ENCODE measurements at places on chromosomes 11 and 22. TPM values are rescaled to one million over a fixed set of nuclear protein-coding genes. Genes with fewer than 3 reads are reported as not detected.
A peak's percentile ranks its signal among the peaks of the same experiment; 100 is the strongest.

GRCh38 chr11:211741-212140 lies 4.2 kb downstream of the RIC8A start:
- H3K27ac ChIP-seq = no peak overlapping the region
- H3K4me1 ChIP-seq = peaks cover 15% of the 10 kb centered on the region
- DNase-seq = no peak
- no peak overlapping the region for H3K4me3 ChIP-seq
- H3K36me3 ChIP-seq = peaks cover 33% of the 10 kb centered on the region
- H3K27me3 ChIP-seq = no peaks in the 10 kb centered on the region

- H3K27me3 ChIP-seq = no peaks in the 10 kb centered on the region
- no peak overlapping the region for H3K27ac ChIP-seq
- DNase-seq = no peak
- no peak overlapping the region for H3K4me3 ChIP-seq
- no peaks in the 10 kb centered on the region for H3K4me1 ChIP-seq
- H3K36me3 ChIP-seq = peaks cover 57% of the 10 kb centered on the region
These were observed 66.7 kb downstream of the CEP164 start for GRCh38 chr11:117394221-117394925.

GRCh38 chr11:64831411-64831891 lies 13.0 kb downstream of the CDC42BPG start:
- no peaks in the 10 kb centered on the region for H3K36me3 ChIP-seq
- H3K27me3 ChIP-seq = no peaks in the 10 kb centered on the region
- H3K27ac ChIP-seq = no peak overlapping the region
- no peak for DNase-seq

GRCh38 chr22:36493690-36494110 lies 12.3 kb upstream of the TXN2 start:
- H3K27ac ChIP-seq = peak overlapping the region; percentile 52
- peaks cover 34% of the 10 kb centered on the region for H3K36me3 ChIP-seq
- H3K4me1 ChIP-seq = peaks cover 7% of the 10 kb centered on the region

GRCh38 chr22:30380011-30380410 lies 7.2 kb downstream of the RNF215 start:
- DNase-seq = no peak
- H3K36me3 ChIP-seq = no peaks in the 10 kb centered on the region
- peaks cover 3% of the 10 kb centered on the region for H3K4me1 ChIP-seq
- no peak overlapping the region for H3K4me3 ChIP-seq

DNA sequence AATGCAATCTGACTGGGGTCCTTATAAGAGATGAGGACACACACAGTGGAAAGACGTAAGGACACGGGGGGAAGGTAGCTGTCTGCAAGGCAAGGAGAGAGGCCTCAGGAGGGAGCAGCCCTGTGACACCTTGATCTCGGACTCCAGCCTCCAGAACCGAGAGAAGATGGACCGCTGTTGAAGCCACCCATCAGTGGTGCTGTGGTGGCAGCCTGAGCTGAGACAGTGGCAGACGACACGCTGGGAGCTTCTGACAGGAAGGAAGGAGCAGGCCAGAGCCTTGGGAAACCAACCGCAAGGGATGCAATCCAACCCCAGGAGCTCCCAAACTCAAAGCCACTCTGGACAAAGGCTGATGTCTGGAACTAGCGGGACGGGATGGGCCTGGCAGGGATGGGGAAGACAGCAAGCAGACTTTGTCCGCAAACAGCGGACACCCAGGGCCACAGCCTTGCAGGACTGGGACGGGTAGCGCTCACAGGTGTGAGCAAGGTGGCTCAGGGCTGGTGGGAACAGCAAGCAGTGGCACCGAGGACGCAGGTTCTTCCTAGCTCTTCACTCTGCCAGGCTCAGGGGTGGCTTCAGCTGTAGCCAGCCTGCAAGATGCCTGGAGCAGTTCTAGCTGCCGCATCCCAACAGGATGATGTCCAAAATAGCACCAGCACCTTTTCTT lies 10.9 kb downstream of the LTO1 start:
- no peak overlapping the region for H3K4me3 ChIP-seq
- no peak overlapping the region for H3K27ac ChIP-seq
- no peak for DNase-seq
- H3K36me3 ChIP-seq = peaks cover 9% of the 10 kb centered on the region
- H3K4me1 ChIP-seq = peaks cover 3% of the 10 kb centered on the region

DNA sequence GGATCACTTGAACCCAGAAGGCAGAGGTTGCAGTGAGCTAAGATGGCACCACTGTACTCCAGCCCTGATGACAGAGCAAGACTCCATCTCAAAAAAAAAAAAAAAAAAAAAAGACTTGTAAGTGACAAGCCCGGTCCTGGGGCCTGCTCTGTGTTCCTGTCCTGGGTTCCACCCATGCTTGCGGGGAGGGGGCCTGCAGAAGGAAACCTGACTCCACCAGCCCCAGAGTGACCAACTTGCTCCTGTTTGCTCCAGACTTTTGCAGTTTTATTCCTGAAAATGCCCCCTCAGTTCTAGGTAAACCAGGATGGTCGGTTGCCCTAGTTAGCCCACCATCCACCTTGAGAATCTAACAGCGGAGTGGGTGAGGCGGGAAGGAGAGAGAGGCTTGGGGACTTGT lies 10.1 kb upstream of the LRP5 start:
- H3K27me3 ChIP-seq = peaks cover 4% of the 10 kb centered on the region
- H3K27ac ChIP-seq = no peak overlapping the region
- DNase-seq = no peak
- no peaks in the 10 kb centered on the region for H3K36me3 ChIP-seq
- peaks cover 1% of the 10 kb centered on the region for H3K4me1 ChIP-seq

DNA sequence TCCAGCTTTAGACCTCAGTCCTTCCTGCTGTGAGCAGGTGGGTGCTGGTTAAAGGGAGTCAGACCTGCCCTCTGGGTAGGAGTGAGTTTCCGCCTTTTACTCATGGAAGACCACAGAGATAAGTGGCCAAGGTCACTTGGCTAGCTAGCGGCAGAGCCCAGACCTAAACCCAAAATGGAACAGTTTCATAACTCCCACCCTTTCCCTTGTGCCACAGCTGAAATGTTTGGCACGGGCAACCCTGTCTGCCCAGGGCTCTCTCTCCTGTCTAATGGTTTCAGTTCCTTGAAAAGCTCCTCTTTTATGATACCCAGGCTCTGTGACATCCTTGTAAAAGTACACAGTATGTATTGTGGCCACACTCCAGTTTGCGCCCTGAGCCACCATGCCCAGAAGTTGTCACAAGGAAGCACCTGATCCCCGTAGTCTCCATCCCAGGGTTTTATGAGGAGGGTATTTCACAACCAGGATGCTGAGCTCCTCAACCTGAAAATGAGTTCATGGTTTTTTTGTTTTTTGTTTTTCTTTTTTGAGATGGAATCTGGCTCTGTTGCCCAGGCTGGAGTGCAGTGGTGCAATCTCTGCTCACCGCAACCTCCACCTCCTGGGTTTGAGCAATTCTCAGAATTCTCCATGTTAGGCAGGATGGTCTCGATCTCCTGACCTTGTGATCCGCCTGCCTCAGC lies 5.1 kb downstream of the MB start:
- H3K27me3 ChIP-seq = peaks cover 16% of the 10 kb centered on the region
- DNase-seq = no peak
- no peaks in the 10 kb centered on the region for H3K36me3 ChIP-seq
- no peak overlapping the region for H3K4me3 ChIP-seq
- H3K27ac ChIP-seq = no peak overlapping the region

GRCh38 chr11:133844217-133844616 lies 1.1 kb downstream of the SPATA19 start:
- H3K4me3 ChIP-seq = no peak overlapping the region
- peaks cover 23% of the 10 kb centered on the region for H3K27me3 ChIP-seq
- H3K27ac ChIP-seq = no peak overlapping the region
- DNase-seq = no peak
- H3K4me1 ChIP-seq = no peaks in the 10 kb centered on the region
- H3K36me3 ChIP-seq = no peaks in the 10 kb centered on the region

- no peaks in the 10 kb centered on the region for H3K4me1 ChIP-seq
- DNase-seq = no peak
- H3K4me3 ChIP-seq = no peak overlapping the region
- H3K27me3 ChIP-seq = no peaks in the 10 kb centered on the region
These were observed 26.6 kb downstream of the PARVA start for GRCh38 chr11:12403997-12404350.

DNA sequence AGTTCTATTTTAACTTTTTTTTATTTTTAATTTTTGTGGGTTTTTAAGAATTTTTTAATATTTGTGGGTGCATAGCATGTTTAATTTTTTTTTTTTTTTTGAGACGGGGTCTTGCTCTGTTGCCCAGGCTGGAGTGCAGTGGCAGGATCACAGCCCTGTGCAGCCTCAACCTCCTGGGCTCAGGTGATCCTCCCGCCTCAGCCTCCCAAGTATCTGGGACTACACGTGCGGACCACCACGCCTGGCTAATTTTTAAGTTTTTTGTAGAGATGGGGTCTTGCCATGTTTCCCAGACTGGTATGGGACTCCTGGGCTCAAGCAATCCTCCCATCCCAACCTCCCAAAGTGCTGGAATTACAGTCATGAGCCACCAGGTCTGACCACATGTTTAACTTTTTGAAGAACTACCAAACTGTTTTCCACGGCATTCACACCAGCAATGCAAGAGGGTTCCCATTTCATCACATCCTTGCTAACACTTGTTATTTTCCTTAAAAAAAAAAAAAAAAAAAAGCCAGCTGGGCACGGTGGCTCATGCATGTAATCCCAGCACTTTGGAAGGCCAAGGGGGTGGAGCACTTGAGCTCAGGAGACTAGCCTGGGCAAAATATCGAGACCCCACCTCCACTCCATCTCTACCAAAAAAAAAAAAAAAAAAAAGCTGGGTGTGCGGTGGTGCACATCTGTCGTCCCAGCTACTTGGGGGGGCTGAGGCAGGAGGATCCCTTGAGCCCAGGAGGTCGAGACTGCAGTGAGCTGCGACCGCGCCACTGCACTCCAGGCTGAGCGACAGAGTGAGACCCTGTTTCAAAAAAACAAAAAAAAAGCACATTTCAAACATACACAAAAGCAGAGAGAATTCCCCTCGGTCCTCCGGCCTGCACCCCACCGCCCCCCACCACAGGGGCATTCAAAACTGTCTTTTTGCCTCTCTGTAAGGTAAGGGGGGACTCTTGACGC lies 16.7 kb upstream of the TXNRD2 start:
- H3K4me3 ChIP-seq = no peak overlapping the region
- H3K4me1 ChIP-seq = peaks cover 5% of the 10 kb centered on the region
- no peaks in the 10 kb centered on the region for H3K36me3 ChIP-seq
- H3K27me3 ChIP-seq = no peaks in the 10 kb centered on the region

DNA sequence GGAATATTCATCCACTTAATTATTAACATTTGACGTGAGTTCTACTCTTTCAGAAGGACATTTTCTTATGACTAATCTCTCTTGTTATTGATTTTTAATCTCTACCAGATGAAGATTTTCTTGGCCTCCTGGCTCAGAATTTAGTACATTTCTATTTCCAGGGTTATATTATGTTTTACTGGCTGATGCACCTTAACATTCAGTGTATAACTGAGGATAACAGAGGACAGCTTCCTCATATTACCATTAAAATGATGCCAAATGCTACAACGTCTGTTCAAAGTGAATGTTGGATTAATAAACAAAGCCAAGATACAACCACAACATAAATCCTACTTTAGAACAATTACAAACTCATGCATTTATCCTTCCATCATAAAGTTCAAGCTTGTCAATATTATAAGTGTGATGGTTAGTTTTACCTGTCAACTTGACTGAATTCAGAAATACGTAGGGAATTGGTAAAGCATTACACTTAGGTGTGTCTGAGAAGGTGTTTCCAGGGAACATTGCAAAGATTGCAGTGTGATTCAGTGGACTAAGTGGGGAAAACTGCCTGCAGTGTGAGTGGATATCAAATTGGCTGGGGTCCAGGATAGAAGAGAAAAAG lies 485.2 kb downstream of the LRRC4C start:
- no peaks in the 10 kb centered on the region for H3K36me3 ChIP-seq
- DNase-seq = no peak
- H3K4me1 ChIP-seq = no peaks in the 10 kb centered on the region
- H3K27me3 ChIP-seq = no peaks in the 10 kb centered on the region
- no peak overlapping the region for H3K4me3 ChIP-seq

GRCh38 chr11:12950670-12951069 lies 58.4 kb upstream of the RASSF10 start:
- H3K27me3 ChIP-seq = peaks cover 25% of the 10 kb centered on the region
- no peak overlapping the region for H3K27ac ChIP-seq
- no peaks in the 10 kb centered on the region for H3K4me1 ChIP-seq
- no peaks in the 10 kb centered on the region for H3K36me3 ChIP-seq
- no peak overlapping the region for H3K4me3 ChIP-seq

DNA sequence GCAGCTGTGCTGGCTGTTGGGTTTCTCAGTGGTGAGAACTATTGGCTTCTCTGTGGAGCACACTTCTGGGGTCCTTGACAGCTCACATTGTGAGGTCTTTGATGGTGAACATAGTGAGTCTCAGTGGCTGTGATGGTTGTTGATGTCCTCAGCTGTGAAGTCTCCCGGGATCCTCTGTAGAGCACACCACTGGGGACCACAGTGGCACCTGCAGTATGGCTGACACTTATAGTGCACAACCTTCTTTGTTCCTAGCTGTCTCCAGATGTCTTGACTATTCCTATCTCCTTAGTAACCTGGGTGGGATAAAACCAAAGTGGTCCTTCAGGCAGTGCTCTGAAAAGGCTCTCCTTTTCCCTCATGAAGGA lies 34.3 kb upstream of the CHORDC1 start:
- H3K27ac ChIP-seq = no peak overlapping the region
- H3K27me3 ChIP-seq = no peaks in the 10 kb centered on the region
- no peaks in the 10 kb centered on the region for H3K4me1 ChIP-seq

DNA sequence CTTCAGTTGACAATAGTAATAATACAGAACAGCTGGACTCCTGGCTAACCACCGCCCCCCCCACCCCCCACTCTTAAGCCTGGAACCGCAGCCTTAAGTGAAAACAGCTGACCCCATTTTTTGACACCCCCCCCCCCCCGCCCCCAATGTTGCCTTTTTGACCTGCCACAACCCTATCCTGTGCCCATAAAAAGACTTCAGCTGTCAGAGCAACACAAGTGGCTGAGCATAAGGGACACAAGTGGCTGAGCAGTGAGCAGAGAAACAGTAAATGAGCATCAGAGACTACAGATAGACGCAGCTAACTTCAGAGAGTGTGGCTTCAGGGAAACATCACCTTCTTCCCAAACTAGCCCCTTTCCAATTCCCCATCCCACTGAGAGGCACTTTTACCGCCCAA lies 1493.8 kb downstream of the LRRC4C start:
- no peak overlapping the region for H3K4me3 ChIP-seq
- no peaks in the 10 kb centered on the region for H3K4me1 ChIP-seq
- no peak overlapping the region for H3K27ac ChIP-seq
- no peak for DNase-seq
- no peaks in the 10 kb centered on the region for H3K36me3 ChIP-seq

The SULT4A1 gene
- total RNA-seq = not detected

The SLC6A5 gene
- not detected for total RNA-seq

The DRICH1 gene
- not detected for total RNA-seq

The OR5B12 gene
- total RNA-seq = not detected
